ENCODE measurements at places on chromosomes 1 and 21.
A peak's percentile ranks its signal among the peaks of the same experiment; 100 is the strongest.

- DNase-seq, result no peak
Observed at GRCh38 chr1:51086496-51087271, 15.3 kb upstream of the C1orf185 start.

DNA sequence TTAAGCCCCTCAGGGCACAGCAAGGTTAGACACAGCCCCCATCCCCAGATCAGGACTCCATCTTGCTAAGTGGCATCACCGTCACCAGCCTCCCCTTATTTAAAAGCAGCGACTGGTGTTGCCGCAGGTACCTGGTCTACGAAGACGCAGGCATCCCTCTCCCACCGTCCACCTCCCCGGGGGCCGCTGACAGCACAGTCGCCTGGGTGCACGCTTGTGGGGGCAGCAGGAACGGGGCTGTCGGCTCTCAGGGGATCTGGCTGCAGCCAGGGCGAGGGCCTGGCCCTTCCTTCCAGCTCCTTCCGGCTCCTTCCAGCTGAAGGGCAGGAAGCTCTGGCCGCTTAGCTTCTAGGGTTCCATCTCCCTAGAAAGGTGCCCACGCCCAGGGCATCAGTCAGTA is 17.6 kb upstream of the CCDC27 start:
- DNase-seq, result no peak

DNA sequence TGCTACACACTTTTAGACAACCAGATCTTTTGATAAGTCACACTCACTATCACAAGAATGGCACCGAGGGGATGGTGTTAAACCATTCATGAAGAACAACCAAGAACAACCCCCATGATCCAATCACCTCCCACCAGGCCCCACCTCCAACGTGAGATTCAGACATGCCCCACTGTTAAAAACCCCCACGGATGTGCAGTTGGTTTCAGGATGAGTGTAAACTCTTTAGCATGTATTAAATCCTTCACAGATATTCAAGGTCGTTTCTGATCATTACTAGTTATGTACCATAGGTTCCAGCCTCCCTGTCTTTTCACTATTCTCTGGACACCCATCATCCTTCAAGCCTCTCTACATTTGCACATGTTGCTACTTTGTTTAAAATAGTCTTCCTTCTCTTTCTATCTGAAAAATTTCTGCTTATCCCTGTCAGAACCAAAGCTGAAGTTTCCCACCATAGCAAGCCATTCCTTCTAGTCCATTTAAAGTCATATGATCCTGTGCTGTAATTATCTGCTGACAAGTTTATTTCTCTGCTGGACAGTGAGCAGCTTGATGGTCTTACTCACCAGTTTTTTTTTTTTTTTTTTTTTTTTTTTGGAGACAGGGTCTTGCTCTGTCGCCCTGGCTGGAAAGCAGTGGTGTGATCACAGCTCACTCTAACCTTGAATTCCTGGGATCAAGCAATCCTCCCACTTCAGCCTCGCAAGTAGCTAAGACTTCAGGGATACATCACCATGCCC is 36.8 kb downstream of the MAP10 start:
- no peak for DNase-seq

DNA sequence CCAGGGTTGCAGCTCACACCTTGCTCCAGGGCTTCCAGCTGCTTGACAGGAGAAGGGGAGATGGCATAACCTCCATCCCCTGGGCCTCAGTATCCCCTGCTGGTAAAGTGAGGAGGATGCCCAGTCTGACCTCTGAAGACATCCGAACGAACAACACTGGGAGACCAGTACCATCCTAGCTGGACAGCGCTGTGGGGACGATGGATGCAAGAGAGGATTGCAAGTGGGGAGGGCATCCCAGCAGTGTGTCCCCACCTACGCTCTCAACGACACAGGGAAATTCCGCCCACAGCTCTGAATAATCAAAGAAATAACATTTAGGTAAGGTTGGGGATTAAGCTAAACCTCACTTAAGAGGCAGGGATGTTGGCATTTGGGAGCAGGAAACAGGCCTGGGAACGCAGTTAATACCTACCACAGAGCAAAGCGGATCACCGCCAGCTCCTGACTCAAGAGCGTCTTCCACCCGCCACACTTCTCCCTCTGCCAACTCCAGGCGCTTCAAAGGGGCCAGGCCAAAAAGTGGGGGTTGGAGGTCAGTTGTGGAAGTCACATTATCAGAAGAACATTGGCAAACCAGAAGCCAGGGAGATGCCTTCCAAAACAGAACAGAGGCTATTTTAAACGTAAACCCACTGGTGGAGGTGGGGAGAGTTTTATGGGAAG is 47.6 kb downstream of the SSBP3 start:
- DNase-seq, result no peak

DNA sequence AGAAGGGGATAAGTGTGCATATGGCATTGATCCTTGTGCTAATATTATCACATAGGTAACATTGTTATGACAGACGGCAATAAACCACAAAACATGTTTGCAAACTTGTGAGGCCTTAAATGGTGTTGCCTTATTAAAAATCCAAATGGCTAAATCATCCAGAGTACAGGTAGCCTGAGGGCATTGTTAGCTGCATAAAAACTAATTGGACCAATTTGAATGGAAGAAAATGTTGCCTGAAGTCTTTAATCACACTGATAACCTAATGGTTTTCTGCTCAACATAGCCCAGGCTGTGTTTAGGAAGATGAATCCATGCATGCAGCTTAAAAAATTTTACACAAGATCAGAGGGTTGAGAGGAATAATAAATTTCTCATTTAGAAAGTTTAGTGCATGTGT is 19.4 kb upstream of the LRRC53 start:
- DNase-seq, result no peak

DNA sequence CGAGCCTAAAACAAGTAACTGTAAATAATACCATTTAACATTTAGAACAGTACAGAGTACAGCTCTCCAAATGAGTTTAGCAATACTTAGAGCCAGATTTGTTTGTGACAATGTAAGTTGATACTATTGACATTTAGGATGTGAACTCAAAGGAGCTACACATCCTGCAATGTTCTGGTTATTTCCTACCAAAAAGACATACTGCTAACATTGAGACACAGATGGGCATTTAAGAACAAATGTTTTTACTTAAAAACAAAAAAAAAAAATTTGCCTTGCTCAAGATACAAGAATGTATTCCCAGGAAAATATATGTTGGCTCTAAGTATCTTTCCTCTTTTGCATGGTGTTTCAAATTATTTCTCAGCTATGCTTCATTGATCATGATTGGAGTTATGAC is 1464.8 kb upstream of the PRMT6 start:
- DNase-seq, result no peak

DNA sequence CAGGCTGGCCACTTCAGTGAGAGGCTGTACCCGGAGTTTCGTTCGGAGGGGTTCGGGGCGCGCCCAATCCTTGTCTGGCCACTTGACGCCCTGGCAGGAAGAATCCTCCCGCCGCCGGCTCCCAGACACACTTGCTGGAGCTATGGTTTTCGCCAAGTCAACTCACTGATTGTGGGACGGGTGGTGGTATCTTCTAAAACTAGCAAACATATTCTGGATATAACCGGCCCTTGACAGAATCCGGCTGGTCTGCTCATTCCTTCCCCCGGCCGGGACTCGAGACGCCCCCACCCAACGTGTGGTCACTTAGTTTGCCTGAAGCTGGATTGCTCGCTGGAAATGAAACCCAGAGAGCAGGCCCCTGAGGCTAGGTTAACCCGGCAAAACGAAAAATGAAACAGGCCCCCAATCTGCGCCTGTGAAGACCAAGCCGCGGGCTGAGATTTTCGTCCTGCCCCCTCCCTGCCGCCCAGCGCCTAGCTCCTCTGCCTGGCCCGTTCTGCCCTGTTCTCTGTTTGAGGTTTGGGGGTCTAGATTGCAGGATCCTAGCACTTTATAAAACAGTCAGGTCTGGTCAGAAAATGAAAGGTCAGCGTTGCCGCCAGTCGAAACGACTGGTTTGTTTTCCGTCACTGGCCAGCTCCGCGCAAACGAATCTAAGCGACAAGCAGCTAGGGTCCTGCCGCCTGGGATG is 4.6 kb downstream of the GFI1 start:
- DNase-seq, result no peak

DNA sequence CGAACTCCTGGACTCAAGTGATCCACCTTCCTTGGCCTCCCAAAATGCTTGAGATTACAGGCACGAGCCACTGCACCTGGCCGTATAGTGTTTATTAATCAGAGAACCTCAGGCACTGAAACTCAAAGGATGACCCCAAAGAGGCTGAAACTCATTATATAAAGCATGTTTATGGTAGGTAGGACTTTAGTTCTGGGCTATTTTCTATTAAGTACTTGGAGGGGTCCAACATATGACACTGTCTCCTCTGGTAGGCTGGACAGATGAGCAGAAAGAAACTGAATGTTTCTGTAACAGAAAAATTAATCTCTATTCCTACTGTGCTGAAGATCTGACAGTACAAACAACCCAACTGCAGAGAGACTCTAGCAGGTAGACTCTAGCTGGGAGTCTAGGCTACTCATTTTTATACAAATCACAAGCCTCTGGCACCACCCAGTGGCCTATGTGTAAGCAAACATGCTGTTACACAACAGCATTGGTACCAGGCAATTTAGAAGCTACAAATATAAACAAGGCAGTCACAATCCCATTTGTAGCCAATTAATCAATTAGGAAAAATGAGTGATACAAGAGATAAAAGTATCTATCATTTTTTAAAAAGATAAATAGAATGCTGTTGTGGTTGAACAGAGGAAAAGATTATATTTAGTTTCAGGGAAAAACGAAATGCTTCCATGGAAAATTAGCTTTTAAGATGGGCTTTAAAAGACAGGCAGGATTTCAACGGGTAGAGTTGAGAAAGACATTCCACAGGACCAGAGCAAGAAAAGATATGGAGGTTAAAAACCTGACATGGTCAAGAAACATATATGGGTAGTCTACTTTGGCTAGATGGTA is 10.4 kb downstream of the DCAF8 start:
- DNase-seq, result peak; percentile 61

DNA sequence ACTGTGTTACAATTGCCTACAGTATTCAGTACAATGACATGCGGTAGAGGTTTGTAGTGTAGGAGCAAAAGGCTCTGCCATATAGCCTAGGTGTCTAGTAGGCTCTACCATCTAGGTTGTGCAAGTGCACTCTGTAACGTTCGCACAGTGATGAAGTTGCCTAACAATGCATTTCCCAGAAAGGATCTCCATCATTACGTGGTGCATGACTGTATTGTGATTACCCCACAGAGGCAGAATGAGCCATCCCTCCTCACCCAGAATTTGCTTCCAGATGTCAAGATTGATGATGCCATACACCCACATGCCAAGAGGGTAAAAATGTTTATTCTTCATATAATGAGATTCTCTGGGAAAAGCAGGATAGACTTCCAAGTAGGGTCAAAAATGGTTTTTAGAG is 199.3 kb upstream of the CTTNBP2NL start:
- no peak for DNase-seq

- DNase-seq, result no peak
Observed at GRCh38 chr1:202244841-202245261, 51.3 kb downstream of the LGR6 start.

DNA sequence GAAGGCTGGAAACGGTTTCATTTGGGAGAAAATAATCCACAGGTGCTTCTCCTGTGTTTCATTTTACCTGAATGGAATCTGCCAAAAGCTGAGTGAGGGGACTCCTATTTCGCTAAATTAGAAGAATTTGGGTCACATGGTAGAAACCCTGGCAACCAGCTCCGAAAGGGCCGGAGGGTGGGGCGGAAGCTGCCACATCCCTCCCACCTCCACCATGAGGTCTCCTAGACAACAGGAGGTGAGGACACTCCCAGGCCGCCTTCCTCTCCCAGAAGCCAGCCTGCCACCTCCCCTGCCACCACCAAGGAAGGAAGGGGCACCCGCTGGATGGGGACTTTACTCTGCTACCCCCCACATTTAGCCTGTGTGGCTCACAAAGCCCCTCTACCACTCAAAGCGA is 199.9 kb upstream of the ZC3H12A start:
- no peak for DNase-seq

GRCh38 chr1:63917571-63918417 is 144.0 kb downstream of the ROR1 start:
- DNase-seq, result peak; percentile 11

- DNase-seq, result no peak
Observed at GRCh38 chr1:163013826-163014600, 55.1 kb upstream of the RGS4 start.
